ENCODE measurements at places on chromosomes 11 and 22. TPM values are rescaled to one million over a fixed set of nuclear protein-coding genes. Genes with fewer than 3 reads are reported as not detected.

DNA sequence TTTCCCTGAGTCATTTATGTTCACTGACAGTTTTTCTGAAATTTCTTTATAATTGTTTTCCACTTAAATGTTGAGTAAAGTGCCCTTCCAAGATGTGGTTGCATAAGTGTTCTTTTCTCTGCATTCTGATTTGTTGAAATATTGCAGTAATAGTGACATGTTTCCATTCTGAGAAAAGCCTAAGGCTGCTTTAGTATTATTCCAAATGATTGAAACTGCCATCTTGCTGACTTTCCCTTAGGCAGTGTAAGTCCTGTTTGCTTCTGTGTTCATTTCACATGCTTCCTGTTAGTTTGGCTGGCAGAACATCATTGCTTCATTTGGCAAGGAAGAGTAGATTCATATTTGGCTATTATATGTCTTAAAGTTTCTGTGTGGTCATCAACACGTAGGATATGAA, 146.5 kb downstream of the ELP4 start:
- no peaks in the 10 kb centered on the region for H3K27me3 ChIP-seq
- H3K4me3 ChIP-seq = no peak overlapping the region
- no peak for DNase-seq

GRCh38 chr11:94655956-94656355, 88.8 kb downstream of the PIWIL4 start:
- peaks cover 5% of the 10 kb centered on the region for H3K4me1 ChIP-seq
- no peaks in the 10 kb centered on the region for H3K36me3 ChIP-seq
- no peak overlapping the region for H3K4me3 ChIP-seq
- DNase-seq = no peak
- H3K27ac ChIP-seq = no peak overlapping the region
- H3K27me3 ChIP-seq = no peaks in the 10 kb centered on the region

- H3K4me1 ChIP-seq = no peaks in the 10 kb centered on the region
- no peaks in the 10 kb centered on the region for H3K27me3 ChIP-seq
- DNase-seq = no peak
- no peaks in the 10 kb centered on the region for H3K36me3 ChIP-seq
- no peak overlapping the region for H3K4me3 ChIP-seq
These were observed 100.1 kb downstream of the KCNQ1OT1 start for GRCh38 chr11:2599561-2600189.

- peaks cover 9% of the 10 kb centered on the region for H3K4me1 ChIP-seq
- H3K4me3 ChIP-seq = no peak overlapping the region
- DNase-seq = no peak
- H3K36me3 ChIP-seq = no peaks in the 10 kb centered on the region
- peak overlapping the region; percentile 58 for H3K27ac ChIP-seq
These were observed 32.9 kb upstream of the CD5 start for GRCh38 chr11:61069427-61069826.

- H3K36me3 ChIP-seq = no peaks in the 10 kb centered on the region
- H3K4me1 ChIP-seq = peaks cover 8% of the 10 kb centered on the region
- no peak overlapping the region for H3K27ac ChIP-seq
- DNase-seq = no peak
These were observed 13.4 kb downstream of the PRDM11 start for GRCh38 chr11:45159781-45160365.

DNA sequence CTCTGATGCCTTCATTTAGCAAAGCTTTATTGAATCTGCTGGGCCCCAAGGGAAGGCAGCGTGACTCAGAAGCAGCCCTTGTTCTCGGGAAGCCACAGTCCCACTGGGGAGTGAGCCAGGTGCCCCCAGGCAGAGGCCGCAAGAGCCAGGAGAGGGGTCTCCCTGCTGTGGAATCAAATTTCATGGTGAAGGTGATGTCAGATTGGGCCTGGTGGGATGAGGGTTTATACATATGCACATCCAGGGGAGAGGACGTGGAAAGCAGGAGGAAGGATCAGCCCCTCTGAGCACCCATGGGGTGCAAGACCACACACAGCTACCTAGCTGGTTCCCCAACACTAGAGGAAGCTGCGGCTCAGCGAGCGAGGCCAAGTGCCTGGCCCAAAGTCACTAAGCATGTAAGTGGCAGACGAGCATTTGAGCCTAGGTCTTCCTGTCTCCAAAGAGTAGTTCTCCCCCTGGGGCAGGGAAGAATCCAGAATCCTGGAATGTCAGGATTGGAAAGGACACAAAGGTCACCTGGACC, 2.0 kb downstream of the SYNGR1 start:
- DNase-seq = no peak
- no peak overlapping the region for H3K4me3 ChIP-seq
- H3K27me3 ChIP-seq = no peaks in the 10 kb centered on the region
- H3K4me1 ChIP-seq = no peaks in the 10 kb centered on the region
- peak overlapping the region; percentile 82 for H3K27ac ChIP-seq

- no peak overlapping the region for H3K4me3 ChIP-seq
- H3K27ac ChIP-seq = no peak overlapping the region
- H3K36me3 ChIP-seq = no peaks in the 10 kb centered on the region
- H3K4me1 ChIP-seq = no peaks in the 10 kb centered on the region
These were observed 10.9 kb downstream of the SMCO4 start for GRCh38 chr11:93532281-93532789.

The OSBPL5 gene
- total RNA-seq = 56.4 TPM

The NARS2 gene
- total RNA-seq = 23.7 TPM

DNA sequence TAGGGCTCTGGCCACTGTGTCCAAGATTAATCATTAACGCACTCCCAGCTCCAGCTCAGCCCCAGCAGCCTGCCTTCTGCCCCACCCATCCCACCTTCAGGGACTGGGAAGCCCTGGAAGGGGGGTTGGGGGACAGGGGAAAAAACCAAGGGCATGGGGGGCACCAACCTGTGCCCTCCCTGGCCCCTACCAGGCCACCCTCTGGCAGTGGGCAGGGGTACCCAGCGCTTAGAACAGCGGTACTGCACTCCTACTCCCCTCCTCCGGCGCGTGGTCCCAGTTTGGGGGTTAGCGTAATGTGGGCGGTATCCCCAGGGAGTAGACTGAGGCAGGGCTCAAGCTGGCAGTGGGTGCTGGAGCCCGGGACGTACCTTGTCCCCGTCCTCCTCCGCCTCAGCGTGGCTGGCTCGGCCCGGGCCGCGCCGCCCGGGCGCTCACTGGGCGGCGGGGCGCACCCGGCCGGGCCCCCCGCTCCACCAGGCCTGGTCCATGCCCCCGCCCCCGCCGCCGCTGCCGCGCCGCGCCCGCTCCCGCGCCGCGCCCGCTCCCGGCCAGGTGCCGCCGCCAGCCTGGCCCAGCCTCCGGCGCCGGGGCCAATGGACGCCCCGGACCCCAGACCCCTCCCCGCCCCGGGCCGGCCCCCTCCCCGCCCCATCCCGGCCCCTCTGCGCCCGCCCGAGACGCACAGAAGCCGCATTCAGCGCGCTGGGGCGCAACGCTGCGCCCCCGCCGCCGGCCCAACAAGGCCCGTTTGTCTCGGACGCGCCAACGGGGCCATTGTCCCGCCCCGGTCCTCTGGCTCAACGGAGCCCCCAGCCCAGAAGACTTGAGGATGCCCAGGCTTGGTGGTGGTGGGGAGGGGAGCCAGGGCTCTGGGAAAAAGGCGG, at the start of gene GAL3ST1:
GAL3ST1 (minus strand) TSS at position 571 of the 887 bp plus-strand sequence. CDS start 17,273 bp downstream, outside the sequence.
- H3K4me1 ChIP-seq = no peaks in the 10 kb centered on the region
- no peak for DNase-seq
- no peak within 1 kb of the TSS for H3K27ac ChIP-seq
- H3K4me3 ChIP-seq = peak within 1 kb of the TSS; percentile 20

The MYOD1 gene
- not detected for total RNA-seq

GRCh38 chr11:64556721-64557250, 34.2 kb upstream of the SLC22A12 start:
- H3K27me3 ChIP-seq = no peaks in the 10 kb centered on the region
- no peaks in the 10 kb centered on the region for H3K36me3 ChIP-seq
- no peak for DNase-seq
- no peak overlapping the region for H3K27ac ChIP-seq

DNA sequence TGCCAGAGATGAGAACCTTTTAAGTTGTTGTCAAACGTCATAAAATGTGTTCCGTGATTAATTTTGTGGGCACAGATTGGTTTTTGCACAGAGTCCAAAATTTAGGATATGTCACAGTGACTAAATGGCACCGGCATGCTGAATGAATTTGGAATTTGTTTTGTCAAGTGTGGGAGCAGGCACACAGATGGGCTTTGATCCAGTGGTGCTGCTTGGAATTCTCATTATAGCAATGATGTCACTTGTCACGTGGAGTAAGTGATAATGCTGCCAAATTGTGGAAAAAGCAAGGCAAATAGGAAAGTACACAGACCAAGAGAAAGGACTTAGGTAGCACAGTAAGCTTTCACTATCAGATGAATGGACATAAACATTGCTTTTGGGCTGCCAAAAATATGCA, 8.0 kb upstream of the LIN7C start:
- no peak overlapping the region for H3K4me3 ChIP-seq
- H3K36me3 ChIP-seq = no peaks in the 10 kb centered on the region

DNA sequence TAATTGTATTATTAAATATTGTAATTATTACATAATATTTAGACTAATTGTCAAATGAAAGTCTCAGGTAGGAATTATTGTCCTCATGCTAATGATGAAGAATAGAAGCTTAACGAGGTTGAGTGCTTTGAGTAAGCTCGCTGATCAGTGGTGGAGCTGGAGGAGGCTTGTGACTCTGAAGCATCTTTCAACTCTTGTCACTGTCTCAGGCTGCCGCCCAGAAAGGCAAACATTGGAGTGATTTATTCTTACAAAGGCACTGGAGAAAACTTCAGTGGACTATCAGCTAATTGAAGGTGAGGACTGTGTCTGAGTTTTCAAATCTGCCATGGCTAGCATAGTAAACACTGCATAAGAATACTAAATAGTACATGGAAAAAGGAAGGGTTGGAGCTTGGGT, 595.1 kb downstream of the NTM start:
- H3K36me3 ChIP-seq = no peaks in the 10 kb centered on the region
- no peak for DNase-seq
- H3K27me3 ChIP-seq = no peaks in the 10 kb centered on the region

- H3K36me3 ChIP-seq = no peaks in the 10 kb centered on the region
- H3K27me3 ChIP-seq = no peaks in the 10 kb centered on the region
- H3K4me3 ChIP-seq = no peak overlapping the region
- H3K27ac ChIP-seq = no peak overlapping the region
- no peak for DNase-seq
These were observed 118.3 kb downstream of the CD44 start for GRCh38 chr11:35257281-35257680.

GRCh38 chr22:19687561-19688300, 26.6 kb upstream of the SEPTIN5 start:
- no peak for DNase-seq
- no peaks in the 10 kb centered on the region for H3K36me3 ChIP-seq
- no peaks in the 10 kb centered on the region for H3K27me3 ChIP-seq
- no peak overlapping the region for H3K27ac ChIP-seq
- no peaks in the 10 kb centered on the region for H3K4me1 ChIP-seq
- no peak overlapping the region for H3K4me3 ChIP-seq

- H3K27me3 ChIP-seq = no peaks in the 10 kb centered on the region
- H3K4me3 ChIP-seq = no peak overlapping the region
- no peak overlapping the region for H3K27ac ChIP-seq
- H3K4me1 ChIP-seq = peaks cover 16% of the 10 kb centered on the region
- no peak for DNase-seq
- H3K36me3 ChIP-seq = no peaks in the 10 kb centered on the region
These were observed 111.0 kb downstream of the RBFOX2 start for GRCh38 chr22:35917651-35918050.

- H3K36me3 ChIP-seq = no peaks in the 10 kb centered on the region
- no peak overlapping the region for H3K4me3 ChIP-seq
- H3K27ac ChIP-seq = no peak overlapping the region
- H3K27me3 ChIP-seq = no peaks in the 10 kb centered on the region
- no peaks in the 10 kb centered on the region for H3K4me1 ChIP-seq
- DNase-seq = no peak
These were observed 55.6 kb downstream of the TCF20 start for GRCh38 chr22:42214633-42215415.

- H3K36me3 ChIP-seq = no peaks in the 10 kb centered on the region
- DNase-seq = no peak
- peak overlapping the region; percentile 70 for H3K27ac ChIP-seq
These were observed 23.9 kb downstream of the GLB1L2 start for GRCh38 chr11:134355656-134356055.

GRCh38 chr11:11032066-11032465, 174.2 kb upstream of the ZBED5 start:
- H3K4me3 ChIP-seq = no peak overlapping the region
- H3K36me3 ChIP-seq = no peaks in the 10 kb centered on the region
- H3K27ac ChIP-seq = no peak overlapping the region
- H3K4me1 ChIP-seq = no peaks in the 10 kb centered on the region
- no peaks in the 10 kb centered on the region for H3K27me3 ChIP-seq

The WT1 gene
- 52.6 TPM for total RNA-seq

DNA sequence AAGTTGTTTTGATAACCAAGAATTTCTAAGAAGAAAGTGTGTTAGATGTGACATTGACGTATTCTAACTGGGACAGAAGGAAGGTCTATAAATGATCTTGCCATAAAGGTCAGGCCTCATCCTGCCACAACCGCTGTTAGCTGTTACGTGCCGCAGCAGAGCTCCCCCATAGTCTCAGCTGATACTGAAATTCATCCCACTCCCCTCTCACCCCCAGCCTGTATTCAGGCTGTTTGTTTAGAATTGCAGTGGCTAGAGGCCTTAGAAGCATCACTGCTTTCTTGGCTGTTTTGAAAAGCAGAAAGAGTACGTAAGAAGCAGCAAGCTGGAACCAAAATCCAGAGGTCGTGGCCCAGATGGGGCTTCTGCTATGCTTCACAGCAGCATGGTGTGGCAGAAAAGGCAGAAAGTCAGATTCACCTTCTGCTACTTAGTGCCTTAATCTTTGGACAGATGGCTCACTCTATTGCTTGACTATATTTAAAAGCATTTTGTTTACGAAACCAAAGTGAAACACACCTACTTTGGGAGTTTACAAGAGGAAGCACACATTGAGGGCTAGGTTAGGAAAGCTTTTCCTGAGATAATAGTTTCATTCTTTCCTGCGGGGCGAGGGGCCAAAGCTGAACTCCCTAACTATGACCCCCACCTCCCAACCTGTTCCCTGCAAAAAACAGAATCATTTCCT, 950 bp upstream of the LAYN start:
- H3K27me3 ChIP-seq = no peaks in the 10 kb centered on the region
- peak overlapping the region; percentile 61 for H3K4me3 ChIP-seq
- peak overlapping the region; percentile 78 for H3K27ac ChIP-seq
- H3K36me3 ChIP-seq = no peaks in the 10 kb centered on the region
- H3K4me1 ChIP-seq = no peaks in the 10 kb centered on the region
- no peak for DNase-seq

- H3K4me3 ChIP-seq = no peak overlapping the region
- H3K36me3 ChIP-seq = no peaks in the 10 kb centered on the region
- H3K27ac ChIP-seq = no peak overlapping the region
- no peak for DNase-seq
- no peaks in the 10 kb centered on the region for H3K27me3 ChIP-seq
- no peaks in the 10 kb centered on the region for H3K4me1 ChIP-seq
These were observed 908.5 kb upstream of the RAG2 start for GRCh38 chr11:37506531-37506930.

The ARCN1 gene
- 78.2 TPM for total RNA-seq

Data from uterus (tissue), 4 donors.